Endothelial cell of umbilical vein (primary cell): ENCODE measurements at places on chromosomes 2 and 18. TPM values are rescaled to one million over a fixed set of nuclear protein-coding genes. Genes with fewer than 3 reads are reported as not detected.

Gene DAPL1
- not detected in 2 replicates for total RNA-seq

Gene SCG2
- total RNA-seq, result not detected in 2 replicates

Gene CRYGD
- not detected in 2 replicates for total RNA-seq

Gene CCDC85A
- total RNA-seq, result 10.4 and 16.9 TPM in 2 replicates

Gene NYAP2
- not detected in 2 replicates for total RNA-seq

Gene SNTG2
- not detected in 2 replicates for total RNA-seq

Gene CNTNAP5
- not detected in 2 replicates for total RNA-seq

Gene NEU2
- not detected in 2 replicates for total RNA-seq

Gene OXER1
- 0.18 TPM in 1 of 2 replicates, not detected in the other for total RNA-seq

Gene GKN2
- total RNA-seq, result not detected in 2 replicates

Gene GALM
- 5.4 and 6.1 TPM in 2 replicates for total RNA-seq

Gene TUBB8B
- total RNA-seq, result 1.1 TPM in 1 of 2 replicates, not detected in the other

Gene ZNF892
- 3.7 and 3.8 TPM in 2 replicates for total RNA-seq

Gene PRSS56
- not detected in 2 replicates for total RNA-seq
